CD4-positive, alpha-beta T cell treated with Interleukin-10 for 1 hour (primary cell): ENCODE measurements at places on chromosomes 2 and 18.
A peak's percentile ranks its signal among the peaks of the same experiment; 100 is the strongest.

DNA sequence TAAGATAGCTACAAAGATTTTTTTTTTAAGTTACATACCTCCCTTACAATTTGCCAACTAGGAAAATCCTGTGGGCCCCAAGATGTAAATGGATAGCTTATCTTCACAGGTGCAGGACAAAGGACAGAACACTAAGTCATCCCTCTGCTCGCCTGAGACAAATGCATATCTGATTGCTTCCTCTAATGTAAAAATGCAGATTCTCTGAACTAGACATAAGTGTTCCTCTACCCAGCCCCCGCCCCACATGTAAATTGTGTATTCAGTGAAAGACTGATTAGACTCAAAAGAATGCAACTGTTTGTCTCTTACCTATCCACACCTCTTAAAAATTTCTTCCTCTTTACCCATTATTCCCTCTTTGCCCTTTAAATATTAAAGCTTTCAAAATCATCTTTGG lies 96.5 kb downstream of the CYP26B1 start:
- DNase-seq: no peak

DNA sequence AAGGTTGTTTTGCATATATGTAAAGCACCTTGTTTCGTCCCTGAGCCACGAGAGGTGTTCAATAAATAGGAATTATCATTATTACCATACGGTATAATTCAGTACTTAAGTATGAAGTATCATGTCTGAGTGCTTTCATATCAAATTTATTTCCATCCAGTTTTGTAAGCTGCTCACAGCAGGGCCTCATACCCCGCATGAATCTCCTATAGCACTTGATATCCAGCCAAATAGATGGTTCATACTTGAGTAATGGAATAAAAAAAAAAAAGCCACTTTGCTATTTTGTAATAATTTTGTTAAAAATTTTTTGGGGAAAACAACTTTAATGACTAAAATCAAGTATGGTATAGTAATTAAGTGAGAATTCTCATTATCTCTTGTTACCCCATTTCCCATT lies 160.8 kb upstream of the NOSTRIN start:
- no peak for DNase-seq

DNA sequence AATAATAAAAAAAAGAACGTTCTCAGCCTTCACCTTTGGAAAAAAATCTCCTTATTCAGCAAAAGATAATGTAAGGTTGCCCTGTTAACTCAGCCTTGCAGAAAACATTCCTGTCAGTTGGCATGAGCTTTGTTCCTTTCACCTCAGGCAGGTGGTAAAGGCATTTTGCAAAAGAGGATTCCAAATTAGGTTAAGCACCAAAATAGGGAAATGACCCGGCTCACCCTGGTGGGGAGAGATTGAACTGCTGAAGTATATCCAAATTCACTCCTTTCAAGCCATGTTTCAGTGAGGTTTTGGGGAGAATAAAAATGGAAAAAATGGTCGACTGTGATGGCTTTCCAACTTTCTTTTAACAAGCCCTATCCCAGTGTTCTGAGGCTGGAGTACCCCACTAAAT lies 1988.8 kb upstream of the PIK3C3 start:
- DNase-seq: no peak

DNA sequence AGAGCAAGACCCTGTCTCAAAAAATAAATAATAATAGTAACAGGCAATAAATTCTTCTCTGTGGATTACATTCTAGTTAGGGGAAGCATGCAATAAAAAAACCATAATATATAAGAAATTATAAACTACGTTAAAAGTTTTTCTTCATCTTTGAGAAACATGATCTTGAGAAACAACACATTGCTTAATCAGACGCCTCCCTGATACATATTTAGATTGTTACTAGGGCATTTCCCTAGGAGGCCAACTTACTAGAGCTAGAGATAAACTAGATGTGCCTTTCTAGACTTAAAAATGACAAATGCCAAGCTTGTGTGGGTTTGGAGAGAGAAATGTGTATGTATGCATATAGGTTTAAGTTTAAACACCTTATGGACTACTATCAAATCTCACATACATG lies 76.3 kb upstream of the GALNT5 start:
- DNase-seq: no peak

DNA sequence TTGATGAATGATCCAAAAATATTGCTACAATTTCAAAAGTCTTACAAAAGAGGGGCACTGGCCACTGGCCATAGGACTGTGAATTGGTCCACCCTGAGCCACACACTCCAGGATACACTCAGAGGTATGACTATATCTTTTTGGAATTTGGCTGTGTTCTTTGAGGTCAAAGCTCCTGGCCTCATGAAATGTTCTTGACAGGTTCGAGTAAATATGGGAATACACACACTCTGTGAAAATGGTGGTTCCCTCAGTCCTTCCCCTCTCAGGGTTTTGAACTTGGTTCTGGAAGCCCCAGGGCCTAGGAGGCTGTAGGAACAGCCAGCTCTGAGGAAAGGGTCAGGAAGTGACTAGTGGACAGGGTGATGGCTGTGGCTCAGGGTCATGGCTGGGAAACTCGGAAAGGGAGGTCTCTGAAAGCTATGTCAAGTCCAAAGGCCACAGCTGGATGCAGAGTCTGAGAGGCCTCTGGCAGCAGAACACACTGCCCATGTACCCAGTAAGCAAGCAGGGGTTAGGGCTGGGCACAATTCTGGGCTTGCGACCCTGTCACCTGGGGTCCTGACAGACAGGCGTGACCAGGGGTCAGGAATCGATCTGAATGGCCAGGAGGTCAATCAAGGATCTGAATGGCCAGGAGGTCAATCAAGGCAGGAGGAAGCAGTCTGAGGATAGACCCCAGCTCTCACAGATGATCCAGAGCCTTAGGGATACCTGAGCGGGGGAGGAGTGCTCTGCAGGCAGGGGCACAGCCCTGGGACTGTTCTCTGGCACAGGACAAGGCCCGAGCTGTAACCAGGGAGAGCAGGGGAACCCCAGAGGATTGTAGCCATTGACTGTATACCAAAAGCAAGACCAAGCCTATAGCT lies 223.4 kb upstream of the SMAD2 start:
- DNase-seq: no peak

DNA sequence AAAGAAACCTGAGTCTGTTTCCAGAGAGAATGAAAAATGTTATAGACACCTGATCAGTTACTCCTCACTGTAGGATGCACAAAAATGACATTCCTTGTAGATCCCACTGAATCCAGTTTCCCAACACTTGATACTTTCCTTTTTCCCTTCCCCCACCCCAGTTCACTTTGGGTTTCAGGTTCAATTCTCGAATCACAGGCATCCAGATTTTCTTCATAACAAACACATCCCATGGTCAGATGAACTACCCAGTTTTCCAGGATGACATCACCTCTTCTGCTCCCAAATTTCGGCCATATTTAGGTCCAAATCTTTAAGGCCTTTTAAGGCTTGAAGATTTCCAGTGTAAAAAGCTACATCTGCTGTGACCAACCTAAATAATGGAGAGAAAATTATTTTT lies 51.5 kb downstream of the UGP2 start:
- no peak for DNase-seq

GRCh38 chr2:2263196-2263829 lies 67.8 kb downstream of the MYT1L start:
- DNase-seq: no peak

- no peak for DNase-seq
These were observed 97.0 kb downstream of the FOXI3 start for GRCh38 chr2:88355486-88355885.

GRCh38 chr2:200747668-200748618 lies 63.8 kb upstream of the BZW1 start:
- DNase-seq: no peak

GRCh38 chr2:113276761-113277425 lies 1.8 kb downstream of the PAX8 start:
- no peak for DNase-seq

DNA sequence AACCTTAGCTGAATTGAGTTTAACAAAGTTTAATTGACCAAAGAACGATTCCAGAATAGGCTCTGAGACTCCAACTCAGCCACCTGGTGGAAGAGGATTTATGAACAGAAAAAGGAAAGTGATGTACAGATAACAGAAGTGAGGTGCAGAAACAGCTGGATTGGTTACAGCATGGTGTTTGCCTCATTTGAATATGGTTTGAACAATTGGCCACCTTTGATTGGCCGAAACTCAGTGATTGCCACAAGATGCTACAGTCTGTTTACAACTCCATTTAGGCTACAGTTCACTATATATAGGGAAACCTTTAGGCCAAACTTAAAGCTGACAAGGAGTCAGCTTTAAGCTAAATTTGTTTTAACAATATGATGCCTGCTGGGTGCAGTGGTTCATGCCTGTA lies 28.1 kb upstream of the SLC35G4 start:
- DNase-seq: no peak

DNA sequence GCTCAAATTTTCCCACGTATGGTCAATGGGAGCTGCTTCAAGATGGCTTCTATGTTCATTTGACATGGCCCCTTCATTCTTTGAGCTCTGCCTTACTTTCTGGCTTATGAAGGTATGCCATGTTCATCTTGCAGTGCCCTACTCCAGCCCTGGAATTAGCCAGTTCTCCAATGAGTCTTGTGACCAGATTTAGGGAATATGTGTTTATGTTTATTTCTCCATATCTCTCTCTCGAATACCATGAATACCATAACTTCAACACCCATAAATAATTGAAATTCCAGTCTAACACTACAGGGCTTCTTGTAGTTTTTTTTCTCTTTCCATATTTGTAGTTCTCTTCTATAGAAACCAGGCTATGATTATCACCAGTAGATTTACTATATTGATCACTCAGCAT lies 39.7 kb downstream of the EPB41L5 start:
- no peak for DNase-seq

GRCh38 chr2:45750001-45750400 lies 98.5 kb downstream of the PRKCE start:
- no peak for DNase-seq

- no peak for DNase-seq
These were observed 92.6 kb upstream of the MGAT4A start for GRCh38 chr2:98823196-98824170.

DNA sequence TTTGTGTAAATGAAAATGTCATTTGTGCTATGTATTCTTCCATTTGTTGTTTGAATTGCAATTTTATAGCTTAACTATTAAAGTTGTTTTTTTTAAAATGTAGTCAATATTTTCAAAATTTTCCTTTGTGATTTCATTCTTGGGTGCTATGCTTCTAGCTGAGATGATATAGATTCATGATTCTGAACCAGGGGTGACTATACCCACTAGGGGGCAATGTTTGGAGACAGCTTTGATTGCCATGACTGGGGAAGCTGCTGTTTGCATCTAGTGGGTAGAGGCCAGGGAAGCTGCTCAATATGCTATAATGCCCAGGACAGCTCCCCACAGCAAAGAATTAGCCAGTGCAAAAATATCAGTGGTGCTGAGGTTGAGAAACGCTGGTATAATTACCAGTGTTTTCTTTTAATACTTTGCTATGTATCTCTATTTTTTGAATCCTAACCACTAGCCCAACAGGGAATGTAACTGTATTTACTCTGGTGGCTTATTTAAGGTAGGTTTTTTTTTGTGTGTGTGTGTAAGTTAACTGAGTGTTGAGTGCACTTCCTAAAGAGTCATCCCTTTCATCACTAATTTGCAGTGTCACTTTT lies 99.7 kb downstream of the MEP1B start:
- DNase-seq: peak; percentile 27

- DNase-seq: no peak
These were observed 33.6 kb upstream of the SNED1 start for GRCh38 chr2:240964704-240965295.

DNA sequence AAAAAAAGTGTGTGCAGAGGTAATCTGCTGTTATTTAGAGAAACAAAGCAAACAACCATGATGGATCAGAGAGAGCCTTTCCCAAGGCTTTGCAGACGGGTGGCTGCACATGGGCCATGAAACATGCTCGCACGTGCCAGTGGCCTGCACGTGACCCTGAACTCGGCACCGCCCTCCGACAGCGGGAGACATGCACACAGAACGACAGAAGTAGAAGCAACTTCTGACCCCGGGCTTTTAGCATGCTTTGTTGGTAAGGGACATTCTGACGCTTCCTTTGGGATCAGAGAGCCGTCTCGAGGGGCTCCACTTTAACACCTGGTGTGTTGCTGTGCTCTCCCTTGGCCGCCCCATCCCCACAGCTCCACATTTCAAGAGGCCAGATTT lies 112.5 kb downstream of the KCNF1 start:
- DNase-seq: no peak

DNA sequence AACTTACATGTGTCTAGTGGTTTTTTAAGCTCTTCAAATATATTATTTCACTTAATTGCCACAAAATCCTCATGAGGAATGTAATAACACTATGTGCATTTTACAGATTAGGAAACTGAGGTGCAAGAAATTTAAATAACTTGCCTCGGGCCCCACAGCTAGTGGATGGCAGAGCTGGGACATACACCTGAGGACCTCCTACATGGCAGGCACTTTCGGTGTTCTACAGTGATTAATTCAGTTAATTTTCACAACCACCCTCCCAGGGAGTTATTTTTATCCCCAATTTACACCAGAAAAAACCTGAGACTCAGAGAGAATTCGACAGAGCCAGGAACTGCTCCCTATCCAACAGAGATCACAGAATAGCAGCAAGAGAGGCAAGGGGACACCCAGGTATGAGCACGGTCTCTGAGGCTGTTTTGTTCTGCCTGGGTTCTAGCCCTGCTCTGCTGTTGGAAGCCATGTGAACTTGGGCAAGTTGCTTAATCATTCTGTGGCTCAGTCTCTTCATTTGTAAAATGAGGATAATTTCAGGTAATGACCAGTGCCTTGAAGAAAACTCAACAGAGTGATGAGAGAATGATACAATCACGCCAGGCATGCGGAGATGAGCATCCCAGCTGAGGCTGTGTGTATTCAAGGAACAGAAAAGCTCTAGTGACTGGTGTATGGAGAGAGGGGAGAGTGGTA lies 82.3 kb downstream of the MYCN start:
- no peak for DNase-seq

- no peak for DNase-seq
These were observed 471.1 kb upstream of the MEX3C start for GRCh38 chr18:51668607-51669006.

GRCh38 chr2:190716176-190716807 lies 67.4 kb downstream of the NAB1 start:
- DNase-seq: no peak

DNA sequence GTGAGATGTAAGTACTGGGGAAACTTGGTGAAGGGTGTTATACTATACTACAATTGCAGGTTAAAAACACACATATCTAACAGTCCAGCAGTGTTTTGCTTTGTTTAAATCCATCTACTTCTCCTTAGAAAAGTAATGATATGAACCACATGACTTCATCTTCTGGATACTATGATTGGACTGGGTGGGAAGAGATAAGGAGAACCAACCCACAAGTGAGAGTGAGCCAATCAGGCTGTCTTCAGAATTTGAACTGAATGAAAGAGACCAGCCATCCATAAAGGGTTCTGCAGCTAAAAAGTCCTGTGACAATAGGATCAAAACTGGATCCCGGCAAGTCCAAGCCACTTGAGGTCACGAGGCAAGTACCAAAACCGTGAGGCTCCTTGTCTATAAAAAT lies 46.6 kb downstream of the KANSL3 start:
- DNase-seq: no peak

DNA sequence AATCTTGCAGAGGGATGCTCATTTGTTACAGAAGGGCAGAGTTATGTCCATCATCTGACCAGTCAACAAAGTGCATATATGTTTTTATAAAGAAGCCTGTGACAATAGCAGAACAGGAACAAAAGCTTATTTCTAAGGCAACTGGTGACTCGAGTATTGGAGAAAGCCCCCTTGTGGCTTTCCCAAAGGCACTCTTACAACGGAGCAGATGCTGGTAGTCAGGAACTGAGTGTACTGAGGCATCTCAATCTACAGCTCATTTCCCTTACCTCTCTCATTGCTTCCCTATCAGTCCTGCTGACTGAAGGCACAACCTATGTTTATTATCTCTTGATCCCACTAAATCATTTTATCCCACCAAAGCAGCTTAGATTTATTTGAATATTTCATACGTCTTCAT lies 557.1 kb upstream of the CHAC2 start:
- DNase-seq: no peak

- DNase-seq: no peak
These were observed 672.2 kb upstream of the ACVR2A start for GRCh38 chr2:147172493-147173188.
